ENCODE measurements at places on chromosomes 12 and 14.

GRCh38 chr12:106065506-106065905, 73.2 kb downstream of the NUAK1 start:
- DNase-seq, result no peak

GRCh38 chr12:71128191-71128788, 29.5 kb downstream of the TSPAN8 start:
- no peak for DNase-seq

DNA sequence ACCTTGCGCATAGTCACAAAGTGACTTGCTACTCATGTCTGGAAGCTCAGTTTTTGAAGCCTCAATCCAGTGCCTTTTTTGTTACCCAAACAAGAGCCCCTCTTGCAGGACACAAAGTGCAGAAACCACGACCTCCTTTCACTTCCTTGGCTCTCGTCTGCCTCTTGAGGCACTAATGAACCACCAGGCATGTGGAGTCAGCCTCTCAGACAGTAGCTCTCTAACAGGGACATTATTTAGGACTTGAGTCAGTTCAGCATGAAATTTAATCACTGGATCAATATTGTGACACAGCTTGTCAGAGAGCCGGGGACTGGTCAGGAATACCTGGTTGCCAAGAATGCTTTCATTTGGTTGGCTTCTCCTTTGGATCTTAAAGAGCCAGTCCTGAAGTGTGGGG, 46.7 kb downstream of the HSPB8 start:
- no peak for DNase-seq

DNA sequence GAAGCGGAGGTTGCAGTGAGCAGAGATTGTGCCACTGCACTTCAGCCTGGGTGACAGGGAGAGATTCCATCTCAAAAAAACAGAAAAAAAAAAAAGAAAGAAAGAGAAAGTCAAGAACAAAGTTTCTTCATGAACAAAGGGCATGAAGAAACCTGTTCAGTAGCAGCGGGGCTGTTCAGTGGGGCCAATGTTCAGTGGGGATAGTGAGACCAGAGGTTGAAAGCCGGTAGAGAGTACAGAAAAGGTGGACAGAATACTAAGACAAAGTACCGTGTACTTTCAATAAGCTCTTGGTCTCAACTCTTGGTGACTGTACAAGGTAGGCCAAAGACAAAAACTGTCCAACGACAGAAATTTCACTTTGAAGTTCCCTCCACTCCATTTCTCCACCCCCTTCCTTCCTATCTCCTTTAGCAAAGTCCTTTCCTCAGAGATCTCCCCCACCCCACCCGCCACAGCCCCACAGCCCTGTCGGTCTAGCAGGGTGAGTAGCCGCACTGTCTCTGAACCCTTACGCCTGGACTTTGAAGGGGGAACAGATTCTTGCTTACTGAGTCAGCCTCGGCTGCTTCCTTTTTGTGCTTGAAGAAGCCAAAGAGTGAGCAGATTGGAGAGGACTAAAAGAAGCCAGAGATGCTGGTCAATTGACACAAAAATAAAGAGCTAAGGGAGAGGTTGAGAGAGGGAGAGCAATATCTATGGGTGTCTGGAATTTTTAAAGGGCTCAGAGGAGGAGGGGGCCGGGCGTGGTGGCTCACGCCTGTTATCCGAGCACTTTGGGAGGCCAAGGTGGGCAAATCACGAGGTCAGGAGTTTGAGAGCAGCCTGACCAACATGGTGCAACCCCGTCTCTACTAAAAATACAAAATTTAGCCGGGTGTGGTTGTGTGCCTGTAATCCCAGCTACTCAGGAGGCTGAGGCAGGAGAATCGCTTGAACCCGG, 44.2 kb upstream of the FOS start:
- no peak for DNase-seq

- no peak for DNase-seq
These were observed 518.1 kb downstream of the TRHDE start for GRCh38 chr12:72790273-72790672.
